ENCODE measurements at places on chromosomes 4 and X.

GRCh38 chr4:122858705-122859104 lies 32.1 kb downstream of the FGF2 start:
- no peak for DNase-seq

- DNase-seq = peak; percentile 9
These were observed 120.0 kb upstream of the GLRA2 start for GRCh38 chrX:14409341-14409740.

GRCh38 chr4:173656898-173657297 lies 126.9 kb upstream of the HAND2 start:
- DNase-seq = no peak

DNA sequence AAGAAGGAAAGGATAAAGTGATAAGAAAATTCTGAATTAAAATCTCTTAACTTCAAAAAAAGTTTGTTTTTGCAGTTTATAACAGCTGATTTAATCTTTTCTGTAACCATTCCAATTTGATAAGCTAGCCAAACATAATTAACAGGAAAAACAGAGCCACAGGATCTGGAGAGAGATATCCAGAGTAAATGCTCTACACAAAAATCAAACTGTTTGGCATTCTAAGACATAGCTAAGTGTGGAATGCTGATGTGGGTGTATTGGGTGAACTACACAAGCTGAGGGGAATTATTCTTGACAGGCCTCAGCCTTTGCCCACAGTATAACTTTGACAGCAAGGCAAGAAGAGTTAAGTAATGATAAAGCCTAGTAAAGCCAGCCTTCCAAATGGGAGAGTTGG lies 184.8 kb downstream of the GABRG1 start:
- DNase-seq = no peak

DNA sequence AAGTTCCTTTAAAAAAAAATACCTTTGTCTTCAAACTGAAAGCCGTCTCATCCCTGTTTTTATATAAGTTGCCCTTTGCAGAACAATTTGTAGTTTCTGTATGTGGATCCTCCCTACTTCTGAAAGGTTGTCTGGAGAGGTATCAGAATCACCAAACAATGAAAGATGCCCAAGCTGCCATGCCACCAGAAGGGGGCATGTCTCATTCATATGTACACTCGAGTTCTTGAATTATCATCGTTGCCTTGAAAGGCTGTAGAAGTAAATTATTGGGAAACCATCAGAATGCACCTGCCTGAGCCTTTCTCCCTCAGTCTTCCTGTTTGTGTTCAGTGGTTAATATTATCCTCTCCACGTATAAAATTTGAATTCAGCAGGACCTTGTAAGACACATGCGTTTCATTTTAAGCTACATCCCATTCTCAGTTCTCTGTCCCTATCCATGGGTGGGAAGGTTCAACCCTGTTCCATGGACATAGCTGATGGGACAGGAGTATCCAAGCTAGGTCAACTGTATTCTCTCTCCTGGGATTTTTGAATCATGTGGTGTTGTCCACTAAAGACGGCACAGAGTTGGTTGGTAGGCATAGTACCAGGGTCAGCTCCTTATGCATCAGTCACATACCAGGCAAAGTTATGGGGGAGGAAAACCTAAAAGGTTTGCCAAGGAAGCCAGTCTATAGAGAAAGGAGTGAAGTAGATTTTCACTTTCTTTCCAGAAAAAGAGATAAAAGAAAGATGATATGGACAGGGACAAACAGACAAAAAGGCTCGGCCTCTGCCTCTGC lies 24.0 kb downstream of the GALNT7 start:
- DNase-seq = no peak

GRCh38 chr4:34534916-34535315 lies 1709.4 kb downstream of the ARAP2 start:
- no peak for DNase-seq

DNA sequence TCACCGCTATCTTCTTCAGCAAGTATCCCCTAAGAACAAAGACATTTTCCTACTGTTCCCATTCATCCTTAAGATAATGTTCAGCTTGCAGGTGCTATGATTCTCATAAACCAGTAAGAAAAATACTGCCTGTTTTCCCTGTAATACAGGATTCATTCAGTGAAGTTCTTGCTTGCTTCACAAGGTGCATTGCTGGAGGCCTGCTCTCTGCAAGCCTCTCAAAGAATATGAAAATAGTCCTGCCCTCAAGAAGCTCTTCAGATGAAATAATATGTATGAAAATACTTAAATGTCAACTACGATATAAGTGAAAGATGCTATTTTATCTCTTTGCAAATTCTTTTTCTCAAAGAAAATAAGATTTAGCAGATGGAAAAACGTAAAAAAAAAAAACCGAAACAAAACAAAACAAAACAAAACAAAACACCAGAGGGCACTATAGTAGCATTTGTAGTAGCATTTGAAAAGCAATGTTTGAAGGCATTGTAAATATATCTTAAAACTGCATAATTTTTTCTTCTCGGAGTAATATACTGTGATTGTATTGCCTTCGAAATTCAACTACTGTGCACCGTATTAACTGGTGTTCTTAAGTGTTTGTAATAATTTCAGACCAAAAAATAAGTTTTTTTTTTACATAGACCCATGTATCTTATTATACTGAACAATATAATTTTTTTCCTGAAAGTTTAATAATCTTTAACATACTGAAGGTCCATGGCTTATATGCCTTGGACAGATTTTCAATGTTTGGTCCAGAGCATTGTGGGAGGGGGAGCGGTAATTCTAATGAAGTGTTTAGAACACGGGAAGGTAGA lies 26.0 kb downstream of the ADH4 start:
- peak; percentile 39 for DNase-seq

- no peak for DNase-seq
These were observed 35.9 kb upstream of the PPA2 start for GRCh38 chr4:105509714-105510113.

DNA sequence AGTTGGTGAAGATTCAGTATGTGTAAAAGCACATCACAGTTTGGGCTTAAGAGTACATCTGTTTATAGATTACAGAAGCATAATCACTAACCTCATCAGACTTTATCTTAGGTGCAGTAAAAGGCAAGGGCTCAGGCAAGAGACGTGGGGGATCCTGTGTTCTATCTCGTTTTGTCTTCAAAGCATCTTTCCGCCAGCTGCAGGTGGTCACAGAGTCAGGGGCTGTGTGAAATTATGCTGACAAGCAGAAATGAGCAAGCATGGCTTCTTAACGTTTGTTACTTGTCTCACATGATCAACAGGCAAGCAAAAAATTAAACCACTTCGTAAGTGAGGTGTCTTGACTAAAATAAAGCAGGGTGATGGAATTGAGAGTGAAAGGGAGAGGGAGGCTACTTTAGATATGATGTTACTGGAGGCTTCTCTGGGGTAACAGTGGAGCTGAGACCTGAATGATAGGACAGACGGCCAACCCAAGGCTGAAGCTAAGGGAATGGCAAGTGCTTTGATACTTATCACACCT lies 1.4 kb upstream of the TEC start:
- DNase-seq = no peak

DNA sequence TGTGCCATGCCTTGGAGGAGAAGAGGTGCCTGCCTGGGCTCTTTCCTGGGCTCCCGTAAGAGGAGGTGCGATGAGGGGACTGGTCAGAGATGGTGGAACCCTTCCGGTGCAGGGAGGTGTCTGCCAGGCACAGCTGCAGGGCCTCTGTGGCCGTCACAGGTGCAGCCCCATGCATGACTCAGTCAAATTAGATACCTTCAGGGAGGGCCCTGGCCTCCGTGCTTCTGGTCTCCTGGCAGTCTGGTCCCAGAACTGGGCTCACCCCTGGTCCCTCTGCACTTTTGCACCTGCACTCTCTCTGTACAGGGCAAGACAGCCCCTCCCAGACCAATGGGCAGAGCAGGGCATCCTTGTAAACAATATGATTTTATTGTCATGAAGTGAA lies 49.9 kb upstream of the LRPAP1 start:
- no peak for DNase-seq

- peak; percentile 67 for DNase-seq
These were observed 106.0 kb downstream of the TMEM144 start for GRCh38 chr4:158316264-158316663.

- DNase-seq = peak; percentile 65
These were observed 69.8 kb downstream of the SHROOM3 start for GRCh38 chr4:76504613-76505465.

DNA sequence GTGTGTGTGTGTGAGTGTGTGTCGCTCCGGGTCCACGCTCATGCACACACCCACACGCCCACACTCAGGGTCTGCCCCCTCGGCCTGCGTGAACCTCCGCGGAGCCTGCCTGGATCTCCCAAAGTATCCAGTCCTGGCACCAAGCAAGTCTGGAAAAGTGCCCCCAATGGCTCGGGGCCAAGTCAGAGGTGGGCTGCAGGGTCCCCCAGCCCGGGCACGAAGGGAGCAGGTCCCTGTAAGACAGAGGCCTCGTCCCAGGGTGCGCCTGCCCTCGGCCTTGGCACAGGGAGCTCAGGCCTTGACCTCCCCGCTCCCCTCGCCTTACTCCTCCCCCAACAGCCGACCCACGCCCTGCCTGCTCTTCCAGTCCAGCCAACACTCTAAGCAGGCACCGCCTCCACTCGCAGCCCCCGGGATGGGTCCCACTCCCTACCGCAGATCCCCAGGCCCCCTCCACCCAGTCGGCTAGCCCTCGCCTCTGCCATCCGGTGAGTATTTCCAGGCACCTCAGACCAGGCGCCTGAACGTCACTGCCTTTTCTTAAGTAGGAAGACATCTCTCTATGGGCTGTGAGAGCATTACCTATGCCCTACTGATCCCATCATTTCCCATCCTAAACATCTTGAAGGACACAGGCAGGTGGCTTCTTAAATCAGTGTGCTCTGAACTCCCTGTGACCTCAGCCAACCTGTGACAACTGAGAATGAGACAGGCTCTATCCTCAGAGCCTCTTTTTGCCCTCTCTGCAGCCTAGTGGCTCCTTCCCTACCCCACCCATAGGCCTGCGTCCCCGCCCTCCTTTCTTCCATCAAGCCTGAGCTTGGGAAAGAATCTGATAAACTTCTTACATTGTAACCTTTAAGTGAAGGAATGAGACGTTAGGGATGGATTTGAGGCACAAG lies 704 bp downstream of the FAM114A1 start:
- no peak for DNase-seq

DNA sequence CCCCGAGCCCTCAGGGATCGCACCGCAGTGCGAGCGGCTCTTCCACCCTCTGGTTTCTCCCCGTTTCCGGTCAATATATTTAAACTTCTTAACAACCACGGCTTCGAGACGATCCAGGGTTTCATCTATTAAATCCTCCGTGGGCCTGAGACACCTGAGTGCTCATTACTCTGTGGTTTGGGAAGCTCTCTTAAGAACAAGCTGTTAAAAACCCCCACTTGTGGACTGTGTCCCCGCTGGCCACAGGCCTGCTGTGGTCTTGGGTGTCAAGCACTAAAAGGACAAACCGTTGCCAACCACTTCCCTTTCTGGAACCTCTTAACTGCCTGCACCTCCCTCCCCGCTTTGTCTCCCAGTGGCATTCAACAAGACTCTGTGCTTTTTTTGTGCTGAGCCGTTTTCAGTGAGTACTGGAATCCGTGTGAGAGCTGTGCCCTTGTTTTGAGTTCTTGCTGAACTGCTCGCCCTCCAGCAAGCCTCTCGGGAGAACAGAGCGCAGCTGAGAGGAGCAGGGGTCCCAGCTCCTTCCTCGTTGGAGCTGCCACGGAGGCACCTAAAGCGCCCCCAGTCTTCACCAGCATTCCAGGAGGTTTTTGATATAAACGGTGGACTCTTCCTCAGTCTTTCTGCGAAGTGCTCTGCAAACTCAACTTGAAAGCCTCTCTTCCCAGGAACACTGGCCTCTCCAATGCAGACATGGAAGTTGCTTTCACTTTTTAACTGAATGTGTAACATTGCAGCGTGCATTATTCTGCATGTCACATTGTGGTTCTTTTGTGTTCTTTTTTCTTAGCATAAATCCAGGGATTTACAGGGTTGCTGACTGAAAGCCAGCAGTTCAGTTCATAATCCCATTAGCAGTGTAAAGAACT lies 691 bp upstream of the IGFBP7 start:
- peak; percentile 83 for DNase-seq

DNA sequence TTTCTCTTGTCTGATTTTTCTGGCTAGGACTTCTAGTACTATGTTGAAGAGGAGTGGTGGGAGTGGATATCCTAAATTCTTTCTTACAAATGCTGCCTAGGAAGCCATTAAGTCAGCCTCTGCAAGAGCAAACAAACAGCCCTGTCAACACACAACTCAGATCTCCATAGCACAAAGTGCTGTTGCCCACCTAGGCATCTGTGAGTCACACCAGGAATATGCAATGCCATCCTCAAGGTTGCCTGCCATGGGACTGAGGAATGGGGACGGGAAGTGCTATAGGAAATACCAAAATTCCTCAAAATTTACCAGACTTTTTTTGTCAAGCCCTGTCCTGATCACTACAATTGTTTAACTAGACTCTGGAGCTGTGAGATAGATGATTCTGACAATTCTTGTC lies 466.9 kb downstream of the FSTL5 start:
- DNase-seq = no peak

- no peak for DNase-seq
These were observed 21.3 kb upstream of the CTSO start for GRCh38 chr4:155974996-155975395.

DNA sequence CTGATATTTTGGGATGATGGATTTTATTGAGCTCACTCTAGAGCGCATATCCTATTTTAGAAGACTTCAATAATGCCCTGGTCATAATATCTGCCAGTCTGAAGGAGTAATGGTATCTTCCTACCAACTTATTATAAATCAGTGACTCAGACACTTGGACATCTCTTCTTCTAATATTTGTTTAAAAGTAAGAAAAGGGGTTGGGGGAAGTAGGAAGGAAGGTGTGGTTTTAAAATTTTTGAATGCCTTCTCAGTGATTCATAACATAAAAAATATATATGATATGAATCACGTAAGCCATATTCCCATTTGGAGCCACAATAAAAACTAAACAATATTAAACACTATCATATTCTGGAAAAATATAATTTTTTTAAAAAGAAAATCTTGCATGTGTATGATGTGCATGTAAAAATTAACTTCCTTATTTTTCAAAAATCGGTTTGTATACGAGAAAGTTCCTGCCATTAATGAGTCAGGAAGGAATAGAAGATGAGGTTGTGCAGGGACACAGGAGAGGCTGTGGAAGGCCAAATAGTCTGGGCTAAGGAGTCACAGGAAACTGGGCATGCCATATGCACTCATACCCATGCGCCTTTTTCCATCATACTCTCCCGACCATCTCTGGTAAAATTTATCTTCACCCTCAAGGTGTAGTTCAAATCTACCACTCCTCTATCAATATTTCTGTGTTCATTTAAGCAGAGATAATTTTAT lies 286.5 kb downstream of the EPHA5 start:
- DNase-seq = peak; percentile 43

DNA sequence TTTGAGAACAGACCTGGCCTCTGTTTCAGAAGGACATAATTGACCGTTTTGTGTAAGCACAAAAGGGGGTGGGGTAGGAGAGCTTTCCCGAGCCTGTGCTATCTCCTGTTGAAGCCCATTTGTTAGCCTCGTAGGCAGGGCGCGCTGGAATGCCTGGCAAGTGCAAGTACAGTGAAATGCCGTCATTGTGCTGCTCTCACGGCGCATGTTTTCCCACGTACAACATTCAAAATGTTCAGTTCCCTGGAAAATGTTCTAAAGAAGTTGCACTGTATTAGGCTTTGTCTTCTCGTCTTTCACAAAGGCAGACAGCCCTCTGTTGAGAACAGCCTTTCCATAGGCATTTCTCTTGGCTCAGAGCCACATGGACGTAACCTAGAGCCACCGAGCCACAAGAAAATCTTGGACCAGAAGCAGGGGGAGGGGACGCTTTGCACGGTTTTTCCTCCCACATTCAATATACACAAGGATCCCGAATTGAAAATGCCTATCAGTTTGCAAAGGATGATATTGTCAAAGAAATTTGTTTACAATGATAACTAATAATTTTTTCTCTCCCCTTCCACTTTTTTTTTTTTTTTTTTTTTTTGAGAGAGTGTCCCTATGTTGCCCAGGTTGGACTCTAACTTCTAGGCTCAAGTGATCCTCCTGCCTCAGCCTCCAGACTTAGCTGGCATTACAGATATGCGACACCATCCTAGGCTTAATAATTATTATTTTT lies 54.6 kb upstream of the RAPGEF2 start:
- peak; percentile 72 for DNase-seq

Data from astrocyte of the spinal cord (primary cell).